ENCODE measurements at places on chromosomes 7 and 10. TPM values are rescaled to one million over a fixed set of nuclear protein-coding genes. Genes with fewer than 3 reads are reported as not detected.

GRCh38 chr7:2644562-2645273 lies 12.9 kb downstream of the TTYH3 start:
- no peak for DNase-seq

DNA sequence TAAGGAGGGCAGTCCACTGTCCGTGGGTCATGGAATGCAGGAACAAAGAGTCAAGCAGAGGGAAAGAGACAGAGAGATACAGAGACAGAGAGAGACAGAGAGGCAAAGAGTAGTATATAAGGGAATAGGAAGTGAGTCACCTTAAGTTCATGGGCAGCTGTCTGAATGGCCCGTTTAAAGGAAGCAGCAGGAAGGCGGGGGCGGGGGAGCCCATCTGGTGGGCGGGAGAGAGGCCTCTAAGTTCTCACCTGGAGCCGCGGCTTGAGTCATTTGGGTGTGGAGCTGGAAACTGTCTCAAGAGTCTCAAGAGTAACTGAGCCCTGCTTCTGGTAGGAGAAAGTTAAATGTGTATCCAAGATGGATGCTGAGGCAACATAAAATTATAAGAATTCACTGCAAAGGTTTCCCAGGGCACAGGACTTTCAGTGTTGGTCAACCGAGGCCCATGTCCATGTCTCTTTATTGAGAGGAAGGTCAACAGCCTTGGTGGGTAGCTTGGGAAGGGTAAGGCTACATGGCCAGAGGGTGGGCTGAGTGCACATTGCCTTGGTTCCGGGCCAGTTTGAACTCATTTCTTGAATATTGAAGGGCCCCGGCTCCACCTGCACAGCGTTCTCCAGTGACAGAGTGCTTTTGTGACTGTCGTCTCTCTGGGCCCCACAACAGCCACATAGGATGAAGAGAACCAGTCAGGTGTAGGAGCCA lies 85.5 kb upstream of the CACUL1 start:
- DNase-seq, result no peak

GRCh38 chr10:49081547-49082275 lies 33.6 kb downstream of the VSTM4 start:
- DNase-seq, result no peak

GRCh38 chr10:112532189-112532588 lies 85.2 kb downstream of the VTI1A start:
- DNase-seq, result no peak

DNA sequence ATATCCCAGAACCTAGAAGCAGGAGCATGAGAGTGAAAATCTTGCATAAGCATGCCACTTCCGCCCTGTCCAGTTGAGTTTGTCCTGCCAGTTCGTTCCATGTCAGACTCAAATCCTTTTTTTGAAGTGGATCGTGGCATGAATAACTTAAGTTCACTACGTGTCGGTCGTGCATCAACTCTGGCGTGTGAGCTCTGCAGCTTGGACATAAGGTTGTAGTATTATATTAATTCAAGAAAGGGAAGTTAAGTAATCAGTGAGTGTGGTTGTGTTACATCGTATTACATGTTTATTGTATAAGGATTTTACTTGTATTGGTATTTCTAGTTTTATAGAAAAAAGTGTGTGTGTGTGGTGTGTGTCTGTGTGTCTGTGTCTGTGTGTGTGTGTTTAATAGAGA lies 23.0 kb downstream of the CDC123 start:
- no peak for DNase-seq

- no peak for DNase-seq
These were observed 55.5 kb downstream of the SORBS1 start for GRCh38 chr10:95505641-95506040.

DNA sequence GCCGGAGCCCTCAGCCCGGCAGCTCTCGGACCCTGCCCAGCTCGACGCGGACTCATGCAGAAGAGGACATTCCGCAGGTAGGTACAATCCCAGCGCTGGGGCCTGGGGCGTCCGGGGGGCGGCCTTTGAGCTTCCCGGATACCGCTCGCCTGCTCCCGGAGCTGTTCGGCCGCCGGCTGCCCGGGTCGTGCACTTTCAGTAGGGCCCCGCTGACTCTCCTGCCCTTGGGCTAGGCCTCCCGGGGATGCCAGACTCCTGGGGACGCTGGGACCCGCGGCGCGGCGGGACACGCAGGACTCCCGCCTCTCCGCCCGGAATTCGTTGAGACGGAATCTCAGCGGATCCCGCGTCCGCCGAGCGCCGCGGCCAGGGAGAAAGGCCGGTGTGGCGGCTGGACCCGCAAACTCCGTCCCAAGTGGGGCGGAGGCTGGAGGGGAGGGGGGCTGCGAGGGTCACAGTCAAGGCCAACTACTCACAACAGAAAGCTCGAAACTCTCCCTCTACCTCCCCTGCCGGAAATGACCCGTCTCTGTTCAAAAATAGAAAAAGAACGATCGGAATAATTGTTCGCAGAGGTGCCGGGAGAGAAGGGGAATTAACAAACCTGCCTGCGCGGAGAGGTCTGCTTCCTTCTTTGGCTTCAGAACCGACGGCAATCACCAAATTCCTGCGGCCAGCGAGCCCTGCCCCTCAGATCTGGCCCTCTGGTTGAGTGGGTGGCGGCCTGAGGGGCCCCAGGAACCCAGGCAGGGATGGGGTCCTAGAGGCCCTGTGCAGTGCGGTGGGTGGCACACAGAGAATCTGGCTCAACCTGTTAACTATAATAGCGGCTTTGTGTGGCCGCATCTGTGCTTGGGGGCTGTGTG lies 9.2 kb downstream of the TLX1 start:
- no peak for DNase-seq

- DNase-seq, result no peak
These were observed 73.8 kb upstream of the TMEM140 start for GRCh38 chr7:135074096-135074495.

- no peak for DNase-seq
These were observed 575.0 kb upstream of the LRRTM3 start for GRCh38 chr10:66350622-66351399.

- no peak for DNase-seq
These were observed 868 bp downstream of the MYO1G start for GRCh38 chr7:44977959-44978335.

GRCh38 chr10:4154191-4154715 lies 369.2 kb upstream of the KLF6 start:
- DNase-seq, result no peak

DNA sequence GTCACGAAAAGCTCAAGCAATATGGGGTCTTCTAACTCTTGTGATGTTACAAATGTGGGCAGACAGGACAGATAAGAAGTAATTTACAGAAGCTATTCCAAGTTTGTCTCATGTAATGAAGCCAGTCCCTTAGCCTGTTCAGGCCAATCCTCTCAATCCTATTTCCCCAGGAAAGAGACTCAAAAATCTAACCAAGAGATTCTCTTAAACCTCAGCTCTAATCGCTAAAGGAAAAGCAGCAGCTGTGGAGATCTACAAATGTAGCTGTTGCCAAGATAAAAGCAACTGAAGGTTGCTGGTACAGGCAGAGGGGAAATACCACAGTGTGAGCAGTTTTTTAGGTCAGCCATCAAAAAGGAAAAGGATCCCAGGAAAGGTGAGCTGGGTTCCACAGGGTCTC lies 39.3 kb downstream of the ANK3 start:
- no peak for DNase-seq

DNA sequence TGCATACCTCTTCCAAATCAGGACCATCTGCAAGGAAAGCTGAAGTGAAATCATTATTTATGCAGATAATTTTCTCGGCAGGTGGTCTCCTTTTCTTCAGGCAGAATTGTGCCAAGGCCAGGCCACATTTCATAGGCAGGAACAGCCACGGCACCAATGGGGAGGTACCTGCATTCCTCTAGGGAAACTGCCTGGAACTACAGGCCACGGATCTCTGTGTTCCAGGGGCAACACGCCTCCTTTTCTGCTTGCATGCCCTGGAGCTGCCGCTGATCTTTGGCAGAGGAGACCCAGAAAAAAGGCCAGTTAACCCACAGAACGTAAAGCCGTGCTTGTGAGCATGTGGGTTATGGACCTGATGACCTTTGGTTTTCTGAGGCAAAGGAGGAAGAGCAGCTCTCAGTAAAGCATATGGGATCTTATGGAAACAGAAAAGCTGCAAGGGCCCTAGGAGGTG lies 111.2 kb upstream of the KIAA1217 start:
- DNase-seq, result no peak

DNA sequence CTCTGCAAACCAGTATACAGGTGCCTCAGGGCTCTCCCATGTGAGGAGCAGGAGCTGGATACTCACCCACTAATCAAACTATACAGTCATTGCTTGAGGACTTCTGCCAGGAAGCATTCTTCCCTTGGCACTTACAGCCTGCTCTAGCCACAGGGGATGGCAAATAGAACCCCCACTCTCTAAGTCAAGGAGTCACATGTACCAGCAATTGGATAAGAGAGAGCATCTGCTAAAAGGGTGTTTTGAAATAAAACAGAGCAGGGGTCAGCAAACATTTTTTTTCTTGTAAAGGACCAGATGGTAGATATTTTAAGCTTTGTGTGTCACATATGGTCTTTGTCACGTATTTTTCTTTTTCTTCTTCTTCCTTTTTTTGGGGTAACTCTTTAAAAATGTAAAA lies 865.2 kb upstream of the GHITM start:
- DNase-seq, result no peak

DNA sequence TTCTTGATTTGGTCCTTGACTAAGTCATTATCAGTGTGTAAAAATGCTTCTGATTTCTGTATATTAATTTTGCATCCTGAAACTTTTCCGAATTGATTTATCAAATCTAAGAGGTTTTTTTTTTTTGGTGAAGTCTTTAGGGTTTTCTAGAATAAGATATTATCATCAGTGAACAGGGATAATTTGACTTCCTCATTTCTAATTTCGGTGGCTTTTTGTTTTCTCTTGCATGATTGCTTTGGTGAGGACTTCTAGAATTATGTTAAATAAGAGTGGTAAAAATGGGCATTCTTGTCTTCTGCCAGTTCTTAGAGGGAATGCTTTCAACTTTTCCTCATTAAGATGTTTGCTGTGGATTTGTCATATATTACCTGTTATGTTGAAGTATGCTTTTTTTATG lies 170.5 kb downstream of the CCDC7 start:
- DNase-seq, result no peak

- DNase-seq, result no peak
These were observed 77.2 kb upstream of the PTPRZ1 start for GRCh38 chr7:121795736-121796135.

- no peak for DNase-seq
These were observed 94.7 kb upstream of the EFCAB10 start for GRCh38 chr7:105675934-105676371.

DNA sequence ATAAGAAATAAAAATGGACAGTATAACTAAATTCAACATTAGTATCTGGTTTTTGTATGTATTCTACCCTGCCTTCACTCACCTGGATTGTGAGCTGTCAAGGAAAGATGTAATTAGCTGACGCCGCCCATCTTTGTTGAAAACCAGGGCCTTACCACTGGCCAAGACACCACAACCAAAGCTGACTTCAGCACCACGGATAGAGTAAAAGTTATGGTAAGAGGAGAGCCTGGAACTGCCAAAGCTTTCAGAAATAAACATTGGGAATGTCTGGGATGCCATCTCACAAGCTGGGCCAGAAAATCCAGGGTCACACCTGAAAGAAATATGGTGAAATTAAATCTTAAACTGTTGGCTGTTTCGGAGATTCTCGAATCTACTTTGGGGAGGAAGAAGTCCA lies 190.1 kb upstream of the SLC26A5 start:
- DNase-seq, result no peak

DNA sequence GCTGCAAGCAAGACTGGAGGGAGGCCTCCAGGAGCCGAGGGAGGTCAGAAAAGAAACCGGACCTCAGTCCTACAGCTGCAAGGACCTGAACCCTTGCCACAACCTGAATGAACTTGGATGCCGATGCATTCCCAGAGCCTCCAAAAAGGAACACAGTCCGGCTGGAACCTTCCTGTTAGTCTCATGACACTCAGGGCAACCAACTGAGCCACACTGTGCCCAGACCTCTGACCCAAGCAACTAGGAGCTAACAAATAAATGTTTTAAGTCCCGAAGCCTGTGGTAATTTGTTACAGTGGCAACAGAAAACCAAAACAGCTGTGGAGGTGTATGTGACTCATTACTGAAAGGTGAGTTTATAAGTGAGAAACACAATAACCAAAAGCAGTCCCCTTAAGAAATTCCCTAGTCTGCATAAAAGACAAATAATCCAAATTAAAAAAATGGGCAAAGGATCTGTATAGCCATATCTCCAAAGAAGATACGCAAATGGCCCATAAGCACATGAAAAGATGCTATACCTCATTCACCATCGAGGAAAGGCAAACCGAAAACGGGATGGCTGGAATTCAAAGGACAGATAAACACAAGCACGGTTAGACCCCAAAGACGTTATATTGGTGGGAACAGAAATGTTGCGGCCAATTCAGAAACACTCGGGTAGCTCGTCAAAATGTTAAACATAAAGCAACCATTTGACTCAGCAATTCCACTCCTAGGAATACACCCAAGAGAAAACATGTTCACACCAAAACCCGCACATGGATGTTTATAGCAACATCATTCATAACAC lies 24.8 kb downstream of the GNA12 start:
- DNase-seq, result no peak

GRCh38 chr7:135204341-135204749 lies 7.0 kb downstream of the WDR91 start:
- DNase-seq, result no peak

DNA sequence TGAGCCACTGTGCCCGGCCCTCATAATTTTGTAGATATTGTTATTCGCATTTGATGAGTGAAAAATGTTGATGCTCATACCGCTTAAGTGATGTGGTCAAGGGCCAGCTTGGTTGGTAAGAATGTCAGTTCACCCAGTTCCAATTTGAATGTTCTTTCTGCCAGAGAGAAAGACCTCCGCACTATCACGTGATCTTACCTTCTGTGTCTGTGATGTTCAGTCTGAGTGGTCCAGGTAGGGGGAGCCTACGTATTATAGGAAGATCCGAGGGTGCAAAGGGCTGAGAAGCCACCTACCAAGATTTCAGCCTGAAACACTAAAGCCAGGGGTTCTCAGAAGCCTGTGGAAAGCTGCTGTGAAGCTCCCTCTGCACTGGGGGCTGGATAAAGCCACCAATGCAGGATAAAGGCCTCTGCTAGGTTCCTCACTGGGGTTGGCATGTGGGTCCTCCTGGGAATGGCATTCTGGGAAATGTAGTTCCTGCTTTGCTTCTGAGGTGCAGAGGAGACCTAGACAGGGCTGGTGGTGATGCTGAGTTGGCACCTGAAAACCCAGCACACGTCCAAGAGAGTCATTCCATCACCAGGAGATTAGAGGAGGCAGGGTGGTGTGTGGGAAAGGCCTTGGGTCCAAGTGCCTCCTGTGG lies 64.7 kb upstream of the AOAH start:
- DNase-seq, result no peak

GRCh38 chr7:119900996-119901672 lies 371.8 kb upstream of the KCND2 start:
- DNase-seq, result no peak

GRCh38 chr7:21603462-21603861 lies 60.6 kb downstream of the DNAH11 start:
- no peak for DNase-seq

Gene RASSF4
- 75.1 TPM for total RNA-seq

Gene KLF14
- total RNA-seq, result 1.4 TPM

Gene ACSL5
- 53.4 TPM for total RNA-seq

Gene SLC26A5
- total RNA-seq, result 0.47 TPM

Gene MACROH2A2
- total RNA-seq, result 5.2 TPM

Gene CPXM2
- 18.4 TPM for total RNA-seq

Gene PKD1L1
- total RNA-seq, result 81.7 TPM

Gene PRSS1
- not detected for total RNA-seq

Gene IFIT2
- 3.4 TPM for total RNA-seq

Gene CLDN4
- not detected for total RNA-seq

Gene PAPOLB
- total RNA-seq, result 0.19 TPM

Gene SLC39A12
- 0.47 TPM for total RNA-seq
